ENCODE measurements at places on chromosomes 6 and 20.
A peak's percentile ranks its signal among the peaks of the same experiment; 100 is the strongest.

GRCh38 chr6:3627956-3628835 lies 123.3 kb downstream of the PXDC1 start:
- DNase-seq = peak; percentile 13

- DNase-seq = no peak
Observed at GRCh38 chr6:85344996-85345395, 104.9 kb upstream of the NT5E start.

- no peak for DNase-seq
Observed at GRCh38 chr6:142331075-142331551, 29.3 kb downstream of the ADGRG6 start.

DNA sequence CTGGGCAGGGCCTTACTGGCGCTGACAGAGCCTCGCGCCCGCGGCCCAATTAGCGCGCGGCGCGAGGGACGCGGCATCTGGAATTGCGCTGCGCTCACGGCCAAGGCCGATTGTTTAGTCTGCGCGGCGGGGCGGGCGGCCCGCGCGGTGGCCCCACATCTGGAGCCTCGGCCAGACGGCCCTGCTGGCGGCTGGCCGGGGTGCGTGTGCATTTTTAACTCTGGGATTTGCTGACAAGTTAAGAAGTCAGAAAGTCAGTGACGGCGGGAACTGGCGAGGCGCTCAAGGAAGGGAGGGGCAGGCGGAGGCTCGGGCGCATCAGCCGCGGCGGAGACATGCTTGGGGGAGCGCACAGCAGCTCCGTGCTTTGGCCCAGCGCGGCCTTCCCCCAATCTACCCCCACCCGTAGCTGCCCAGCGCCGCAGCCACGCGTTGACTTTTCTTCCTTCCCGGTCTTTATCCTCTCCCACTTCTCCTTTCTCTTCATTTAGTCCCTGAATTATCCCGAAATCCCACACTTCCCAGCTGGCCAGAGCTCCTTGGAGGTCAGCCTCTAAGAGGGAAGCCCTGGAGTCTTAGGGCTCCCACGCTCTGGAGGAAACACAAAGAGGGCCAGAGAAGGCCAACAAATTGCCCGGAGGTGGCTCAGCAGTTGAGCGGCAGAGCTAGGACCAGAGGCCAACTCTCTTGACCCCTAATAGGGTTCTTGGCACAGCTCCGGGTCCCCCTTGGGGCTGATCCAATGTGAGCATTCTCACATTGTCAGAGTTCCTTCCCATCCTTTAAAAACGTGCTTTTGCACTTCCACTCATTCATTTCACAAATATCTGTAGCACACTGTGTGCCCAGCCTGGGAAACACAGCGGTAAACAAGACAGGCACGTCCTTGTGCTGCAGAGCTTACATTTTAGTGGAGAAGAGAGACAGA lies 40.8 kb upstream of the FOXP4 start:
- no peak for DNase-seq

DNA sequence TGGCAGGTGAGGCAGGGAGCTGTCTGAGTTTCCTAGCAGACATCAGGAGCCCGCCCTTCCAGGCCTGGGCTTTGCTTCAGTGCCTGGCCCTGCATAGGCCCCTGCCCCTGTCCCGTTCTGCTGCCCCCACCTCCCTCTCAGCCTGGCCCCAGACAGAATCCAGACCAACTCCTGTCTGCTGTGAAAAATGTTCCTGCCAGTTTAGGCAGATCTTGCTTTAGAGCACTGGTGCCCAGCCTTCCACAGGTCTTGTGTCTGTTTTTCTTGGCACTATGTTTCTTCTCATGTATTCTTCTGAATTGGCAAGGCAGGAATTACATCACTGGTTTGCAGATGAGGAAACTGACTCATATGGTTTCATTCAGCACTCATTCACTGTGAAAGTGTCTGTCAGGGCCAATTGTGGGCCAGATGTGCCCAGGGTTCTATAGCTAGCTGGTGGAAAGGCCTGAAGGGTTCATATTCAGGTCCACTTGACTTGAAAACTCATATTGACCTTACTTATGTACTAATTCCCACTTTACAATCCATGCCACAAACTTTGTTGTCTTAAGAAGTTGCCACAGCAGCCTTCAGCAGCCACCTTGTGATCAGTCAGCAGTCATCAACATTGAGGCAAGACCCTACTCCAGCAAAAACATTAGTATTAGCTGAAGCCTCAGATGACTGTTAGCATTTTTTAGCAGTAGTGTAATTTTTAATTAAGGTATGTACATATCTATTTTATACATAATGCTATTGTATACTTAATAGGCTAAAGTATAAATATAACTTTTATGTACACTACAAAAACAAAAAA lies 40.5 kb downstream of the HLA-F start:
- DNase-seq = no peak

DNA sequence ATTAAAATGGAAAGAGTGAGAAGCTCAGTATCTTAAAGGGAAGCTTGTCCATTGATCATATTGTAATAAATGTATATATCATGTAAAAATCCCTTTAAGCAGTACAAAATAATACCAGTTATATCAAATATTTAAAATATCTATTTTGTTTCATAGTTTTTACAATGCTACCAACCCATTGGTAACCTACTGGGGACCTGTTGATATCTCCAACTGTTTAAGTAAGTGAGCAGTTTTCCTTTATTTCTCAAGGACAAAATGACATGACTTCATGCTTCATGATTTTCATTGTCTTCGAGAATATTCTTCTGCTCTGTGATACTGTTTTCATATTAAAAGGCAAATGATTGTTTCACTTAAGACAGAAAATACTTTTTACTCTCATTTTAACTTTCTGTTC lies 100.0 kb downstream of the ADGRG6 start:
- DNase-seq = no peak

- DNase-seq = no peak
Observed at GRCh38 chr6:9398767-9399373, 963.5 kb upstream of the SLC35B3 start.

Measured in MM.1S (cell line).